ENCODE measurements at places on chromosomes 2 and 18.

GRCh38 chr2:55155764-55156281, 76.3 kb downstream of the CLHC1 start:
- no peak for DNase-seq

GRCh38 chr2:43559391-43560230, 36.2 kb downstream of the THADA start:
- no peak for DNase-seq

- no peak for DNase-seq
Observed at GRCh38 chr2:128291161-128291843, 27.4 kb downstream of the HS6ST1 start.

- no peak for DNase-seq
Observed at GRCh38 chr2:216234106-216234505, 125.0 kb downstream of the XRCC5 start.

DNA sequence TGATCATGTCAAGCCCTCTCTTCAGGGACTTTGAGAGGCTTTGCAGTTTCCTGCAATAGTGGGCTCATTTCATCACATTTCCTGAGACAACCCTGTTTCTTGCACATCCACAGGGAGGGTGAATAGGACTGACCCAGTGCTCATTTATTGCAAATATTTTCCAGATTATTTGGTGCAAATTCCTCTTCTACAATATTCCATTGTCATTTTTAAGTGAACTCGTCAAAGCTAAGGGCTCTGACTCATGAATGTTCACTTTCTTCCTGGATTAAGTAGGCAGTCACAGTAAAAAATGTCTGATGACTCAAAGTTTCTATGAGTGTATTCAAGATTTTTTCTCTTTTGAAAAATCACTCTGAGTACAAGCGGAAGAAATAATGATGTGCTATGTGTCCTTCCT, 225.5 kb upstream of the GALNT5 start:
- no peak for DNase-seq

GRCh38 chr18:62360805-62361204, 35.7 kb downstream of the TNFRSF11A start:
- no peak for DNase-seq
